SK-N-SH treated with all-trans-retinoic acid at 6 μM for 48 hours (cell line): ENCODE measurements at places on chromosomes 16 and 17.

GRCh38 chr16:12324152-12324551, 347.6 kb downstream of the SNX29 start:
- ATAC-seq: no peak

- peak; percentile 95 for ATAC-seq
Observed at GRCh38 chr17:15456972-15457722, 10.3 kb downstream of the CDRT4 start.

GRCh38 chr17:76153640-76154039, 12.6 kb upstream of the FOXJ1 start:
- peak; percentile 44; the same call in 2 of the 3 replicates for ATAC-seq

- ATAC-seq: no peak
Observed at GRCh38 chr16:22192261-22193062, 13.6 kb upstream of the EEF2K start.

DNA sequence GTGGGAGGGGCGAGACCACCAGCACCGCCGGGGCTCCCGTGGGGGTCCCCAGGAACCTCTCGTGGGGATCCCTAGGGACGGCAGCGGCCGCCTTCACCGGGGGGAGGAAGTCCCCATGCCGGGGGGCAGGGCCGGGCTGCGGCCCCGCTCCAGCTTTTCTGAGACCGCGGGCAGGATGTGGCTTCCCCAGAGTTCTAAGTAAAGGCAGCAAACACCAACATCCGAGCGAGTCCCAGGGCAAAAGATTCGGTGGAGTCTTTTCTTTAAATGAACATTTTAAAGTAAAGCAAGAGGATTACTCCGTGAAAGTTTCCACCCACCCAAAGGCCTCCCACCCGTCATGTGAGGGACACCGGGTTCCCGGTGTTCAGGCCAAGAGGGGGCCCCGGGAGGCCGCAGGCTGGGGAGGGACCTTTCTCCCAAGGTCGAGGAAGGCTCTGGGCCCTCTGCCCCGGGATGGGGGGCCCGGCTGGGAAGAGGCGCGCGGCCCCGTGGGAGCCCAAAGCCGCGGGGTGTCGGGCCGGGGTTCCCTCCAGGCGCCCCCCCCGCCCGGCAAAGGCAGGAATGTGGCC, 137.2 kb upstream of the RPH3AL start:
- ATAC-seq: peak; percentile 67

DNA sequence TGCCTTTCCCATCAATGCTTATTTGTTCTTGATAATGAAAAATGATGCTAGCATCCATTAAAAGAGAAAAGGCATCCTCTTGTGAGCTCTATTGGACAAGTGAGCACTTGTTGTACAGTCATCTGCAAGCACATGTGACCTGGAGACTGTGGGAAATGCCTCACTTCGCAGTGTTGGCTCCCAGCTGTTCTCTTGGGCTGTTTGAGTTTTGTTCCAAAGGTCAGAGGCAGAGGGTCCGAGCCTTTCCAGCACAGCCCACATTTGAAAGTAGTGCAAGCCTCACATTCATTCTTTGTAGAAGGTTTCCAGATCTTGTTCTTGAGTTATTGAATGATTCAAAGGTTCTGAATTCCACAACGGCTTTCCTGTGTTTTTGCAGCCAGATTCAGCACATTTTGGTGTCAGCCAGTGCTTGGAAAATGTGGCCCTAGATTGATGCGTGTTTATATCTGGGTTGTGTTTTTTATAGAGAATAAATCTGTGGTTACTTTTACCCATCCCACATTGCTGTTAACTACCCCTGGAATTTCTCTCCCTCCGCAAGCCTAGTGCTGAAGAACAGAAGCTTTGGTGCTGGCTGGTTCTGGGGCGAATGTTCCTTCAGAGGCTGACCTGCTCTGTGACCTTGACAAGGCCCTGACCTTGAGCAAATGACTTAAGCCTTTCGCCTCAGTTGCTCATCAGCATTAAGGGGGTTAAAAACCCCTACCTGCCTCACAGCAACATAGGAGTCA, 49.8 kb downstream of the CDH1 start:
- ATAC-seq: no peak

DNA sequence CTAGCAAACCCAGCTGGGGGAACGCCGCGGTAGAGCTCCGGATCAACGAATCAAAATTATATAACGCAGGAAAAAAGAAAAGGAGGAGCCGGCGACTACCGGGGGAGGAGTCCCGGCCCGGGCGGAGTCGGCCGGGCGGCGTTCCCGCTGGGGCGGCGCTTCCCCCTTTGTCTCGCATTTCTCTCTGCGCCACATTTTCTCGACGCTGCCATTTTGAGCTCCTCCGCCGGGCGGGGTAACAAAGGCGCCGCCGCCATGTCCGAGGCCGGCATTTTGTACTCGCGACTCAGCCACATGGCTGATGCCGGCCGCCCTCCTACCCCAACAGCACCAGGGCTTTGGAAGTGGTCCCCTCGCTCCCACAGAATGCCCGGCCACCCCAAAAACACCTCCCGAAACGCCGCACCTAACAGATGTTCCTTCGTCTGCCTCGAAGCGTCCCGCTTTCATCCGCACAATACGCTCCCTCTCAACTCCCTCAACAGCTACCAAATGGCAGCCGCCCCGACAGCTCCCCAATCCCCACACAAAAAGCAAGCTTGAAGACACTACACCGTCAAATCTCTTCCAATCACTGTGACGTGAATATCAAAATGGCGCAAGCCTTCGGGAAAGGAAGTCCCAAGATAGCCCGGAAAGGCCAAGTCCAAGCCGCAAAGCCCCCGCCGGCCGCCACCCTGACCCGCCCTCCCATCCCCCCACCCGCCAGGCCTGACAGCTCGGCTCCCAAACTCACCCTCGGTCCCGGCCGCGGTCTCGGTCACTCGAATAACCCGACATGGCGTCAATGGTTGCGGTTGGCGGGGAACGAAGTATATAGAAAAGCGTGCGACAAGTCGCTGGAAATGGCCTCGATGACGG, 519 bp downstream of the DDX5 start:
- peak; percentile 68 for ATAC-seq
